ENCODE measurements at places on chromosomes 2 and 18. TPM values are rescaled to one million over a fixed set of nuclear protein-coding genes. Genes with fewer than 3 reads are reported as not detected.

Gene UPP2
- not detected for total RNA-seq

Gene UGT1A3
- not detected for total RNA-seq

Gene DOK6
- 0.67 TPM for total RNA-seq

Gene TBR1
- total RNA-seq = 0.08 TPM

Gene AQP12A
- total RNA-seq = not detected
